Activated T-cell treated with anti-CD3 and anti-CD28 coated beads for 1 hour (primary cell): ENCODE measurements at places on chromosomes 11 and 22.
A peak's percentile ranks its signal among the peaks of the same experiment; 100 is the strongest.

GRCh38 chr11:91264481-91264880 is 960.1 kb upstream of the FAT3 start:
- no peak for DNase-seq

- DNase-seq = no peak
Measured at GRCh38 chr11:1934335-1935155, 12.6 kb upstream of the MRPL23 start.

- DNase-seq = no peak
Measured at GRCh38 chr11:94661444-94661843, 94.3 kb downstream of the PIWIL4 start.

DNA sequence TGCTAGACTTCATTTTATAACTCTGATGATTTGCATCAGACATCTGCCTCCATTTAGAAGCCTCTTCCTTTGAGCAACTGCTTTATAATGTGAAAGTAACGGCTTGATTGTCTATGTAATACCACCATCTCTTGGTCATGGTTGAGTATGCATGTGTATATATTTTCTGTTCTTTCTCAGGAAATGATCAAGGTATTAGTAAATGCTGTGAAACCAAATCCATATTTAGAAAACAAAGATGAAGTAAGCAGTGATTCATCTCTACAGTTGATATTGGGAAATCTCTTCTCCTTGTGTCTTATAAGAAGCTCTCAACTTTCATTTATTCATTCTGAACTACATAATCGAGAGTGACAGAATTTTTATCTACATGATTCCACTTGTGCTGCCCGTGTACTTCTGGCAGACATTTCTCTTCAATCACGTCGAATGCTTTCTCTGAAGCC is 104.6 kb upstream of the ANO3 start:
- no peak for DNase-seq

- no peak for DNase-seq
Measured at GRCh38 chr11:83156996-83157593, at the start of gene PCF11. TSS of gene PCF11 (plus strand) at chr11:83157131. CDS start at chr11:83157440, 309 bp downstream.

DNA sequence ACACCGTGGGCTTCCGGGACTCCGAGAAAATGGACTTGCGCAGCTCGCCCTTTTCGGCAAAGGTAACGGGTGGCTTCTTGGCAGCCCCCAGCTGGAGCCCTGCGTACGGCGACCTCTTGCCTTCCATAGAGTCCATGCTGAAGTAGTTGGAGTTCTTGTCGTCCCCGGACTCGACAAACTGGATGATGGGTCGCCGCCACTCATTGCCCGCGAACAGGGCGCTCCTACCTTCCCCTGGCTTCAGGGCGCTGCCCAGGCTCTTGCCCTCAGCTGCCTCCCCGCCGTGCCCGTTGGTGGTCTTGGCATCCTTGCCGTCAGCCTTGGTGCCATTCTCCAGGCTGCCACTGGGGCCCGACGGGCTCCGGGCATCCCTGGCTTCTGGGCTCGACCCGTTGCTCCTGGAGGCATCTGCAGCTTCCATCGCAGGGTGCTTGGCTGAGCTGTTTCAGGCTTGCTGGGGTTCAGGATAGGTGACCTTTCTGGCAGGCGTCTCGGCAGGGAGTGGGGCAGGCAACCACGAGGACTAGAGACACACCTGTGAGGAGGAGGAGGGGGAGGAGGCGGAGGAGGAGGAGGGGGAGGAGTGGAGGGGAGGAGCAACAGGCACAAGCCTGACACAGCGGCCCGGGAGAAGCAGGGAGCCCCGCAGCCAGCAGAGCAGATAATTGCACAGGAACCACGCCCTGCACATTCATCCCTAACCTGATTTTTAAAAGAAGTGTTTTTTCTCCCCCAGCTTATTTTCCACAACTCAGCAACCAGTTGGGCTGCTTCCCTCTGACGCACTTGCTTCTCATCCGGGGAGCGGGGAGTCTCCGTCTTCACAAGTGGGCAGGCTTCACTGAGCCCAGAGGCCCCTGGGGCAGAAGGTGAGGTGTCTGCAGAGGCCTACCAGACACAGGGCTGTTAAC is at the start of gene TRIM29:
TRIM29 (minus strand) TSS at position 503 of the 911 bp plus-strand sequence; CDS start at position 421, 82 bp downstream.
- no peak for DNase-seq

DNA sequence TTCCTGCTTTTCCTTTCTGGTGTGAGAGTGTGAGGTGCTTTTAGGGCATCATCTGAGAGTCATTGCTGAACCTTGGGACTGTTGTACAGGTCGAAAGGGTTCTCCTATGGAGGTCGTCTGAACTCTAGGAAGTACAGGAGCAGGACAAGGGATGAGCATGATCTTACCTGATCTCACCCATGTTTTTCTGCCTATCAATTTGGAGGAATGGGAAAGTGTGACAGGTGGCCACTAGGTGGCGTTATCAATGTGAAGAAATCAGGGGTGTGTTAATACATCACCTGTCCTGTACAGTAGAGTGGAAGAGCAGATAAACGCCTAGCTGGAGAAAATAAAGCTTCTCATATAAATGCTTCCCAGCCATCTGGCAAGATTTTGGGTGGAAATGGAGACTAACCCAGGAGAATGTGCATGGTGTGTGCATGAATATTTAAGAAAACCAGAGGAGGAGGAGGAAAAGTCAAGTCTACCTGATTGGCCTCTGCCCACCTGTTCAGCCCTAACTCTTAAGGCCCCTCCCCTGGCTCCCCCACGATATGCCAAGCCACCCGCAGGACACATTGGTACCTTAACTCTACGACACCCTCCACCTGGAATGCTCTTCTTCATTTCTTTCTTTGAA is 72.0 kb upstream of the NARS2 start:
- DNase-seq = peak; percentile 40

- no peak for DNase-seq
Measured at GRCh38 chr11:112748713-112749543, 212.3 kb upstream of the NCAM1 start.

GRCh38 chr11:35980686-35981390 is 37.0 kb downstream of the LDLRAD3 start:
- DNase-seq = no peak

DNA sequence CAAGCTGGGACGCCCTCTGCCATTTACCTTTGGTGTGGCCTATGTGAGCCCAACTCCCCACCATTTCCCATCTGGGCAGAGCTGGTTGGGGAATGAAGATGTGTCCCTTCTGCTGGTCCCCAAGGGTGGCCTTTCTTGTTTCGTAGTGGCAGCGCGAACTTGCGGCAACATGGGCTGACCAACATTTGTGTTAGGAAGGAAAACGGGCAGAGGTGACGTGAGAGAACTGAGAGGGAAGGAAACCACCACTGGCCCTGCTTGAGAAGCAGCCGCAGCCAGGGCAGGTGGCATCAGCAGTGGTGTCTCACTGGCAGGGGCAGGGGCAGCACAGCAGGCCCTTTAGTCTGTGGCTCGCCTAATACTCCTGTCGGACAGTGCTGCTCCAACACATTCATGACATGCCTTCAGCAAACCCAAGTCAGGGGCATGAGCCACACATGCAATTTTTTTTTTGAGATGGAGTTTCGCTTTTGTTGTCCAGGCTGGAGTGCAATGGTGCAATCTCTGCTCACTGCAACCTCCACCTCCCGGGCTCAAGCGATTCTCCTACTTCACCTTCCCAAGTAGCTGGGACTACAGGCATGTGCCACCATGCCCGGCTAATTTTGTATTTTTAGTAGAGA is 29.9 kb downstream of the LRRC74B start:
- DNase-seq = no peak

- DNase-seq = no peak
Measured at GRCh38 chr22:50302564-50302963, 4.9 kb downstream of the PLXNB2 start.

- no peak for DNase-seq
Measured at GRCh38 chr22:29607426-29607825, 4.0 kb downstream of the NF2 start.

DNA sequence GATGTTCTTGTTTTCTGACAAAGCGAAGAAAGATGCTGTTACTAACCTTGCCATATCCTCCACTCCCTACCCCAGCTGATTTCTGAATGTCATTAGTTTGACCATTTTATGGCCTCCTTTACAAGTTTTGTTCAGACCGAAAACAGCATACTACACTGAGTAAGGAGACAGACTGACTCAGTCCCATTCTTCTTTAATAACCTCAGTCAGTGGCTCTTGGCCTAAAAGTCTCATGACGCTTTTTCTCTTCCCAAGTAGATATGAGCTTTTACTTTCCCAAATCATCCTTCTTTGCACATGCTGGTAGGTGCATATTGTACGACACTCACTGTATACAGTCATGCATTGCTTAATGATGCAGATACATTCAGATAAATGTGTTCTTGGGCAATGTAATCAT is 8.0 kb upstream of the FIBIN start:
- DNase-seq = no peak

GRCh38 chr22:20232237-20232598 is 35.9 kb downstream of the RTN4R start:
- no peak for DNase-seq

DNA sequence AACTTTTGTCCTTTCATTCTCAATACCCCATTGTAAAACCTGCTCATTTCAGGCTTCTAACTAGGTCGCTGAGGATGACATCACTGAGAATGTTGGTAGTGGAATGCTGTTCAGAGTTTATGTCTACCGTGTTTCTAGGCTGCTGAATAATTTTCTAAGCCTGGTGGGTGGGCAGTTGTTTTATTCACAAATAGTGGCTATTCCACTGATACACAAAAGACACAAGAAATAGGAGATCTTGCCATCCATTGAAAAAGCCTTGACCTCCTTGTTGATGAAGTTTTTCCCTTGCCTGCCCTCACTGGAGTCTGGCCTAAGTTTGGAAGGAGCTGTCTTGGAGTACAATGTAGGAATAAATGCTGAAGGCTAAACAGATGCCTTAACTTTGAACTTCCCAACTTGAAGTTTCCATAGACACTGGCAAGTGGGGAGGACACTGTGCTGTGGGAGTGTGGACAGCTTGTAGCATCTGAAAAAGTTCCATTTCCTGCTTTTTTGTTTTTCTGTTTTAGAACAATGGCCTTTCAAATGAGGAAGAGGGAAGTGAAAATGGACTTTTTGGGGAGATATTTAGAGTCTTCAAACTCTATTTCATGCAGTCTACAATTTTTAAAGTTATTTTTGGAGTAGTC is 59.2 kb downstream of the TRIM44 start:
- no peak for DNase-seq

DNA sequence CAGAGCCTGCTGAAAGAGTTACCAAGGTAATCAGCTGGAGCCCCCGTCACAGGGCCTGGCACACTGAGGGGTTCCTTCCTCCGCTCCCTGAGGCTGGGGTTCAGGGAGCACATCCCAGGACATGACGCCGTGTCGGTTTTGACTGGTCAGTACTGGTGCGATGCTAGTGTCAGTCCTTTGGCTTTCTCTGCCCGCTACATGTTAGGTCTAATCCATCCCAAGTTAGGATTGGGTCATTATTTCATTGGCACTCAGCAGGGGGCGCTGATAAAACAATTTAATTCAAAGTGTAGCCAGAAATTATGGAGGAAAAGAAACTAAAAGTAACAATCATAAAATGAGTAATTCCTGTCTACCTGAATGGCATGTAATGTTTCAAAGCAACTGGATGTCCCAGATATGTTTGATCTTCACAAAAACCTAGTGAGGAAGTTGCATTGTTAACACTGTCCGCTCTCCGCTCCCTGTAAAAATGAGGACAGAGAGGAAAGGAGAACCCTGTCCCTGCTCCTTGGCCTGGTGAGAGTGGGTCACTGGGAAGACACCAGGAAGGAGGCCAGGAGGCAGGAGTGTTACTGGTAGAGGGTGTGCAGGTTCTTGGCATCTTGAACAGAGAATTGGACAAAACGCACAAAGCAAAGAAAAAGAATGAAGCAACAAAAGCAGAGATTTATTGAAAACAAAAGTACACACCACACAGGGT is 27.1 kb downstream of the TSKU start:
- DNase-seq = no peak

GRCh38 chr11:92477686-92478085 is 253.1 kb downstream of the FAT3 start:
- DNase-seq = no peak

GRCh38 chr22:23470811-23471389 is 109.2 kb downstream of the IGLL1 start:
- DNase-seq = no peak

- DNase-seq = no peak
Measured at GRCh38 chr11:45859661-45860140, 12.4 kb downstream of the CRY2 start.

DNA sequence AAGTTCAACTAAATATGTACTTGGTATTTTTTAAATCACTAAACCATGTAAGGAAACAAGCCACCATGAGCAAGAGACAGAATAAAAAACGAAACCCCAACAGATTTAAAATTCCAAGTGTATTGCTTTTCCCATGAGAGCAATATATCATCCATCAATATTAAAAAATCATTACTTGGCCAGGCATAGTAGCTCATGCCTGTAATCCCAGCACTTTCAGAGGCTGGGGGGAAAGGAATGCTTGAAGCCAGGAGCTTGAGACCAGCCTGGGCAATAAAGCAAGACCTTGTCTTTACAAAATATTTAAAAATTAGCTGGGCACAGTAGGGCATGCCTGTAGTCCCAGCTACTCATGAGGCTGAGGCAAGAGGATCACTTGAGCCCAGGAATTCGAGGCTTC is 190.8 kb downstream of the TTC28 start:
- no peak for DNase-seq

DNA sequence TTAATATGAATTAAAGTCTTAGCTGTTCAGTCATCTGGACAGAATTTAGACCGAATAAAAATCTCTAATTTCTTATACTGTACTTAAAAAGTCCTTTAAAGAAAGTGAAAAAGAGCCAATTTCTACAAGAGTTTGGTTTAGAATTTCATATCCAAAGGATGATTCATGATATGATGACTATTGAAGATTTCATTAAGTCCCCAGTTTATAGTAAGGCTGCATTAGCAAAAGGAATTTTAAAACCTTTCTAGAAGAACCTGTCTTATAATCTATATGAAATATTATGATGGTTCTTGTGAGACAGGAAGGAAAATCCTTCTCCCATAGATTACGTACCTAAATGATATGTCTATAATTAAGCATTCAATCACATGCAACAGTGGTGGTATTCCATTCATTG is 34.8 kb downstream of the TSG101 start:
- DNase-seq = no peak

DNA sequence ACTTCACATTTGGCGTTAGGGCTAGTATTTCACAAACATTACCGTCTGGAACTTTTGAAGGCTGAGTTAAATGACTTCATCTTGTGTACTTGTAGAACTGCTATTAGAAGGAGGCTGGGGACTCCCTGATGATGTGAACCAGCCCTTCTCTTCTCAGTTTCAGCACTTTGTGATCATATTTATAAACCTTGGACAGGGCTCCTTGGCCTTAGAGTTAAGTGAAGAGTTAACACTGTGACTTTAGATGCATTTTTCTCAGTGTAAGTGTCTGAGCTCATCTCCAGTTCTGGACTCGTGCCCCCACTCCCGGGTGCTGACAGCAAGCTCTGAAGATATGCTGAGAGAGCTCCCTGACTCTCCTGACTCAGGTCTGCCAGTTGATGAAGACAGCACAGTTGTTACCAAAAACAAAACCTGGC is 8.4 kb downstream of the MIAT start:
- no peak for DNase-seq

DNA sequence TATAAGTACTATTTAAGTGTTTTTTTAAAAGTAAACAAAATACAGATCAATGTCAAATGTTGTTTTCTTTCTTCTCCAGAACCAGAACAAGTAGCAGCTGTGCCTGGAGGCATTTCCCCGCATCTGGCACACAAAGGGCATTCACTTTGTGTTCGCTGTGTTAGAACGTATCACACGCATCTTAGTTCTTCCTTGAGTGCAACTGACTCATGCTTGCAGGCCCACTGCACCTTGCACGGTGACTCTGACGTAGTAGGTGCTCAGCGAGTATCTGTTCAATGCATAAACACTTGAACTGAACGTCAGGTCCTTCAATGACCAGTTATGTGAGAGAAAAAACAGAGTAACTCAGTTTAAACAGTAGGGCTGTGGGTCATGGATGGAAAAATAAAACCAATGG is 3.5 kb downstream of the IFT27 start:
- no peak for DNase-seq
